ENCODE measurements at places on chromosomes 13 and 19.

DNA sequence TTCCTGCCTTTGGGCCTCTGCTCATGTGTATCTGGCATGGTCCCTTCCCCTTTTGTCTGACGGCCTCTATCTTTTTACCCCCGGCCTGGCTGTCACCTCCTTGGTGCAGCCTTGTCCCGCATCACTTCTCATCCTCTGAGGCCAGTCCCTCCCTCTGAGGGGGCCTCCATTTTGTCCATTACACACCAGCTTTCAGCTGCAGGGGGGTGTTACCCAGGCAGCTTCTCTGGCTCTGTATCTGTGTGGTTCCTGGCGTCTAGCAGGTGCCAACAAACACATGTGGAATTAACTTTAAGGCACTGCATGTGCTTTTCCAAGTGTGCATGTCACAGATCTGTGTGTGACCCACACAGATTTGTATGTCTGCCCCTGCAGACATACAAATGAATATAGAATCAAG is 52.4 kb downstream of the LYL1 start:
- DNase-seq: no peak

DNA sequence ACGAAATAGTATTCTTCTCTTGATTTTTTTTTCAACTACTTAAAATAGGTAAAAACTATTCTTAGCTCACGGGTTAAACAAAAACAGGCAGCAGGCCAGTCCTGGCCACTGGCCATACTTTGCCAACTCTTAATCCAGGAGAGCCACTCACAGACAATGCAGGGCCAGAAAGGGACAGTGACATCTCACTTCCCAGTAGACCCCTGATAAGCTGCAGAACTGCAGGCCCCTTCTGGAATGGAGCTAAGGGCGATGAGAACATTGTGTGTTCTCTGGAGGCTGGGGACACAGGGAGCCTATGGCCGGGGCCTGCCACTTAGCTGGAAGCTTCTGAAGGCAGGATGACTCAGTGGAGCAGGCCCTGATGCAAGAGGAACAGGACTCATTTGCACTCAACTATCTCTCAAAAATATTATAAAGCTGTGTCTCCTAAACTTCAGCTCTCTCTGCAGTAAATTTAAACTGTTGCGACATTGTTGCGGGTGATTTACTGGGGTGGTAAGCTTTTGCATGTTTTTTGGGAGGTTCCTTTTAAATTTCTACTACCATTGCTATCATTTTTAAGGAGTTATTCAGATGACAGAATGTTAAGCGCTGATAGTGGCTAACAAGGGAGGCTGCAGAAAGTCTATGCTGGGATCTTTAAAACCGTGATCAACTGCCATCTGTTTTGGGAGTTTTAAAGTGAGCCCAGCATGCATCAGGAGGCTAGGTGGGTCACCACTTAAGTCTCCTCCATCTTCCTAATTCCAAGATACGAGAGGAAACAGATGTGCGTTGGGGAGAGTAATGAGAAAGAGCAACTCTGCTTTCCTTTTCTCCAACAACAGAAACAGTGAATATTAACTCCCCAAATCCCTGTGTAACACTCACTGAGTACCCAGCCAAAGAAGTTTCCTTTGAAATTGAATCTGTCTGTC is 33.2 kb upstream of the KATNAL1 start:
- DNase-seq: no peak

DNA sequence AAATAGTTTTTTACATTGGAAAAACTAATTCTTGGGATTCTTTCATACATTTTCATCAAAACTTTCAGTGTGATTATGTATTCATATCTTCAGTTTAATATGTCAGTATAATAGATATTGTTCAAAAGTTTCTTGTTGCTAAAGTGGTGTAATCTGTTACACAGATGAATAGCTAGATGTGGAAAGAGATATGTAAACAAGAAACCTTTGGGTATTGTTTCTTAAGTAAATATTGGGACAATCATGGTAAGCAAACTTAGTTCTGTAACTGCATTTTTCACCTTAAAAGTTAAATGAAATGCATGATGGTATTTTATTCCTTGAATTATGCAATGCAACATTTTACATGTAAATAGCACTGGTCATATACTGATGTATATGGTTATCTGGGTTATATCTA is 12.2 kb downstream of the ABHD13 start:
- DNase-seq: no peak

- no peak for DNase-seq
Observed at GRCh38 chr13:82506805-82507414, 1375.4 kb downstream of the SLITRK1 start.

GRCh38 chr19:21128901-21129698 is 12.7 kb upstream of the ZNF431 start:
- no peak for DNase-seq

GRCh38 chr13:46487748-46488147 is 65.2 kb upstream of the LRCH1 start:
- DNase-seq: no peak

DNA sequence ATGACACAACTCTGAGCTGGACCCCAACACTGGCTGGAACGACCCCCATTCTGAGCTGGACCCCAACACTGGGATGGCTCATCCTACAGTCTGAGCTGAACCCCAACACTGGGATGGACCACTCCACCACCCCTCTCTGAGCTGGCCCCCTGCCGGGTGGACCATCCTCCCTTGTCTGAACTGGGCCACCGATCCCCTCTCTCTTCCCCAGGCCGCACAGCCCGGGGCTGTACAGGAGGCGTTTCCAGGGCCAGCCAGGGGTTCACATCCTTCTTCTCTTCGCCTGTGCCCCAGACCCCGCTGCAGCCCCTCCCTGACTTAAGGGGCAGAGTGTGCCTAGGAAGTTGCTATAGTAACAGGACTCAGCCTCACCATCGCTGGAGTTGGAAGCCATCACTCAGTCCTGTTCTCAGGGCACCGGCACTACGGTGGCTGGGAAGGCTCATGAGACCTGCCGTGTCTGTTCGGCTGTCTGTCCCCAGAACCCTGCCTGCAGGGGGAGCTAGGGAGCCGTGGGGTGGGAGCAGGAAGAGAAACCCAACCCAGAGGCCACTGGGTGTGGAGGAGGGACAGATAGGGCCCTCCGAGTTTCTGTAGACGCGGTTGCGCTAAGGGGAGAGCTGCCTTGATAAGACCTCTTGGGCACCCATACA is 3.7 kb downstream of the PRKACA start:
- peak; percentile 38 for DNase-seq

DNA sequence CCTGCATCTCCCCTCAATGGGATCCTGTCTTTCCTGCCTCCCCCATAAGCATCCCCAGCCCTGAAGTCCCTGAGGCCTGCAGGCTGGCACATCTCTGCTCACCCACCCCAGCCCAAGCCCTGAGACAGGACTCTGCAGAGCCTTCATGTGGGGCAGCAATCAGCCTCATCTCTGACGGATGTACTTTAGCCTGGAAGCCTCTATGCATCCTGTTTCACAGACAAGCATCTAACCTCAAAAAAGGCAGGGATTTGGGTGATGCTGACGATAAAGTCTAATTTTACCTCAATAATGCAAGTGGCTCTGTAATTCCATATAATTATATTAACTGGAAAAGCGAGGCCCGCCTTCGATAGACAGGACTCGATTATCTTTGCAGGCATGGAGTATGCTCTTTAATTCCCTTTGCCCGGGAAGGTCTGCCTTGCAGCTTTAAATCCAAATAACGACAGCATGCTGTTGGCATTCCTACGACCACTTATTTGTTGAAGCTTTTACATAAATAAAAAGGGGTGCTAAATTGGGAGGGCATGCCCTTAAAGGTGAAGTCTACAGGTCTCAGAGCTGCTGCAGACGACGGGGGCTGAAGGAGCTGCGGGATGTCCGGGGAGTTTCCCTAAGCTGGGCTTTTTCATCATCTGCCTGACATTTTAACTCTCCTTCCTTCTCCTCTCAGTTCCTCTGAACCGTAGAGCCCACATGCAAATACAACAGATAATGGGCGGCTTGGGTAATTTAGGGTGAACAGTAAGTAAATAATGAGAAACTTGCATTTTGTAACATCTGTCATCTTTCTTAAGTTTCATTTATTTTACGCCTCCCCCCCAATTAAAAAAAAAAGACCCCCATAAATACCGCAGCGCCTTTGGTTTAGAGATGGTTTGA is 211.5 kb downstream of the URI1 start:
- DNase-seq: no peak

All from HEK293T (cell line).